ENCODE measurements at places on chromosomes 5 and 9. TPM values are rescaled to one million over a fixed set of nuclear protein-coding genes. Genes with fewer than 3 reads are reported as not detected.

DNA sequence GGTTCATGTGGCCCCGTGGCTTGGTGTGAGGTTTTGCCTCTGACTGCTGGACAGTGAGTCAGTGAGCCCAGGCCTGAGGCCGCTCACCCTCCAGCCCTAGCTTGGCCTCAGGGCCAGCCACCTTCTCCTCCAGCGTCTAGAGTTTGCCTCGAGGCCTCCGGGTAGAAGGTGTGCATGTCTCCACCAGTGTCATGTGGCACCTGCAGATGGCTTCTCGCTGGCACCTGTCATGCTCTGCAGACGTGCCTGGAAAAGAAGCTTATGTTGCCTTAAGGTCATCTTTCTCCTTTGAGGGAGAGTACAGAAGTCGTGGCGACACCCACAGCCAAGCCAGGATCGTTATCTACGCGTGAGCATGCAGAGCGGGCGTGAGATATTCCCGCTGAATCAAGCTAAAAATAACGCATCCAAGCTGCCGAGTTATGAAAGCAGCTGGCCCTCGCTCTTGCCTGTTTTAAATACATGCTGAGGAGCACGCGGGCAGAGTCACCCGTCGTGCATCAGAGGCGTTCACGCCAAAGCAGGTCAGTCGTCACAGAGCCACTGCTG, 79.7 kb upstream of the FCN2 start:
- no peak overlapping the region for H3K4me3 ChIP-seq
- no peak overlapping the region for H3K27ac ChIP-seq
- H3K36me3 ChIP-seq = no peaks in the 10 kb centered on the region

DNA sequence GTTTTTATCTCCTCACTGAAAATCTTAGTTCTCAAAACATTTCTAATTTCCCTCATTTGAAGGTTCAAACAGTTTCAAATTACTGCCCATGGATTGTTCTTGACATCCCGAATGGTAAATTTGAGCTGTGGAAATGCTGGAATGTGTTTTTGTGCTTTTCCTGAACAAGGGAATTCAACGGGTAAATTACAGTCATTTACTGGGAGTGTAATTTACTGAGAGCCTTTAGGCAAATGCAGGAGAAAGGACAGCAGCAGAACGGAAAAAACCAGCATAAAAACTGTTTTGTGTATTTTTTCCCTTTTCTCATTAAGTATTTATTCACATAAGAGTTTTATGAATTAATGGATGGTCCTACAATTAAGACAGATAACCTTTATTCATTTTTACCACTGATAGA, 139.2 kb downstream of the PBX3 start:
- H3K27ac ChIP-seq = no peak overlapping the region
- no peak for DNase-seq
- H3K4me1 ChIP-seq = peaks cover 5% of the 10 kb centered on the region
- H3K36me3 ChIP-seq = no peaks in the 10 kb centered on the region
- no peaks in the 10 kb centered on the region for H3K27me3 ChIP-seq

- H3K27me3 ChIP-seq = no peaks in the 10 kb centered on the region
- no peaks in the 10 kb centered on the region for H3K36me3 ChIP-seq
- H3K4me1 ChIP-seq = no peaks in the 10 kb centered on the region
These were observed 16.1 kb upstream of the ZNF462 start for GRCh38 chr9:106846857-106847256.

DNA sequence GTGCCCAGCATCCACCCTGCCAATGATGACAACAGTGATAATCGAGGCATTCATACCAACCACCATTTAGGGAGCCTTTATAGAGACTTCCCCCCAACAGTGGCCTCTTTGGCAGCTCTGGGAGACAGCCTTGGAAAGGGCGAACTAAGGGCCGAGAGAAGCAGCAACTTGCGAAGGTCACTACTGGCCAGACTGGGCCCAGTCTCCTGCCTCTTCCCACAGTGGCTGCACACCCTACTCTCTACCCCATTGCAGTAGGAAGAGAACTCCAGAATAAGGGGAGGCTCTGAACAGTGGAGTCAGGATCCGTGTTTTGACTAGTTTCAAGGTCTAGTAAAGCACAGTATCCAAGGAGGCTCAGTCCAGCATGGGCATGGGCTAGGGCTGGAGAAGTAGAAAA, 5.3 kb downstream of the LHX6 start:
- H3K27ac ChIP-seq = no peak overlapping the region
- DNase-seq = no peak
- H3K4me1 ChIP-seq = peaks cover 6% of the 10 kb centered on the region
- no peaks in the 10 kb centered on the region for H3K36me3 ChIP-seq
- H3K4me3 ChIP-seq = no peak overlapping the region

DNA sequence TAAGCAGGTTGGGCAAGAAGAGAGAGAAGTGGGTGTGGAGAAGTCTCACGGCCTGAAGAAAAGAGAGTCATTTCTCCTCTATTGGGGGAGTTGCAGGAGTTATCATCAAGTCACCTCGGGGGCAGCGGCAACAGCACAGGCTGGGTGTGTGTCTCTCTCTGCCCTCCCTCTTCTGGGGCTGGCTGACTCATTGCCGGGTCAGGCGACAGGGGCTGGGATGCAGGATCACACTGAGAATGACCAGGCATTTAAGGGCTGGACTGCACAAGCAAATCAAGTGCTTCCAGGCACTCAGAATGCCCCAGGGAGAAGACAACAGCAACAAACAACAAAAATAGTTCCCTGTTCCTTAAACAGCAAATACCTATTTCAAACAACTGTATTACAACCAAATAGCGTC, 6.3 kb upstream of the EQTN start:
- no peaks in the 10 kb centered on the region for H3K36me3 ChIP-seq
- H3K27ac ChIP-seq = no peak overlapping the region
- H3K4me3 ChIP-seq = no peak overlapping the region
- no peak for DNase-seq
- H3K4me1 ChIP-seq = no peaks in the 10 kb centered on the region

DNA sequence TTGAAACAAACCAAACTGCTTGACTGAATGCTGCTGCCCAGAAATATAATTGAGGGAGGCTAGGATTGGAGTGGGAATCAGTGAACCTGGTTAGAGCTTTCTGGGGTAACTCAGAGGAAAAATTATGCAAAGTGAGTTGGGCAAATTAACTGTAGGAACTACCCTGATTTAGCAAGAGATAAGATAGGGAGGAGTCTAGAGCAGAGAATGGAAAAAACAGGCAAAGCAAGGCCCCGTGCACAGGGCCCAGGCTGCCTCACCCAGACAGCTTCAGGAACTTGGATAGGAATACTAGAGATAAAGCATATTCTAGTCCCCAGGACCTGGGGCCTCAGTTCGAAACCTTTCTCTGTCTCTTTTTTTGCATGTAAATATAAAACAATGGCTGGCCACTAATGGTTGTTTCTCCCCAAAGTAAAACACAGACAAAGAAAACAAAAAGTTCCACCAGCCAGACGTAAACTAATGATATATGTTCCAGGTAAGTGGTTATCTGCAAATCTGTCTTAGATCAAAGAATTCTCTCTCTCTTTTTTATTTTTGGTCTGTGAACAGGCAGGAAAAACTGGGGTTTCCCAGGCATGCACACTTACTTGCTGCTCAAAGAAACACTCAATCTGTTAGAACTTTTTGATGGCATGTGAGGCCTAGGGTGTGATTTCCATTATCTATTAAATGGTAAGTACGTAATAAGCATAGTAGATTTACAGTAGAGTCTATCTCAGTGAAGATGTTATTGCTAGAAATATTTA, 168.1 kb upstream of the MAP3K1 start:
- no peak overlapping the region for H3K27ac ChIP-seq
- H3K4me3 ChIP-seq = no peak overlapping the region
- H3K27me3 ChIP-seq = no peaks in the 10 kb centered on the region

DNA sequence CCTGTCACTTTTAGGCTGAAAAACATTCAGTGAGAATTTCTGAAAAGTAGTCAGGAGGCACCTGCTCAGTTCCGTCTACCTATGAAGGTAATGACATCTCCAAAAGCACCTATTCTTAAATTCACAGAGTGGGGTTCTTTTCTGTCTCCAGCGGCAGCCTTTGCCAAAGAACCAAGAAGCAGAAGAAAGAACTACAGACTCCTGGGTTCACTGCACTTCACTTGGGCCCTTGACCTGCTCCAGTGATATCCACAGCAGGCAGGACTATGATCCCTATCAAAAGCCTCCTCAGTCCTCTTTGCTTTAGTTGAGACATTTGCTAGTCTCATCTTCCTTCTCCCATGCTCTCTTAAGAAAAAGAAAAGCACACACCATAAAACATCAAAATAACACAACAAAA, 19.7 kb upstream of the PLPP6 start:
- H3K4me3 ChIP-seq = no peak overlapping the region
- DNase-seq = no peak
- H3K4me1 ChIP-seq = no peaks in the 10 kb centered on the region
- no peak overlapping the region for H3K27ac ChIP-seq
- H3K27me3 ChIP-seq = no peaks in the 10 kb centered on the region

DNA sequence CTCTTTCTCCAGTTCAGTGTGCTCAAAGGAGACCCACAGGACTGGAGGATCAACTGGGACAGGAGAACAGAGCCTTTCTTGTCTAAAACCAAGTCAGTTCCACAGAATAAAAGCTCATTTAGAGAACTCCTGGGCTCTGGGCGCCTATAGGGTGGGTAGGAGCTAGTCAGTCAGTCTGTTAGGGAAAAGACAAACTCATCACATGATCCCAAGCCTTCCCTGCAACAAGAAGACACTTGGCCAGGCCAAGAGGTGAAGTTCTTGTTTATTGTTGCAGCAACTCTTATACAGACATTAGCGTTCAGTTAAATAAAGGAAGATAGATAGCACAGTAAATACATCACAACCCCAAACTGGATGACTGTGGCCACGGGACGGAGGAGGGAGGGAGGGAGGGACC, 102.3 kb downstream of the ENTREP1 start:
- H3K27me3 ChIP-seq = no peaks in the 10 kb centered on the region
- no peaks in the 10 kb centered on the region for H3K36me3 ChIP-seq
- H3K4me1 ChIP-seq = no peaks in the 10 kb centered on the region
- H3K27ac ChIP-seq = no peak overlapping the region
- no peak for DNase-seq

GRCh38 chr5:169591636-169592035, 8.1 kb downstream of the SPDL1 start:
- no peak for DNase-seq
- no peak overlapping the region for H3K4me3 ChIP-seq

DNA sequence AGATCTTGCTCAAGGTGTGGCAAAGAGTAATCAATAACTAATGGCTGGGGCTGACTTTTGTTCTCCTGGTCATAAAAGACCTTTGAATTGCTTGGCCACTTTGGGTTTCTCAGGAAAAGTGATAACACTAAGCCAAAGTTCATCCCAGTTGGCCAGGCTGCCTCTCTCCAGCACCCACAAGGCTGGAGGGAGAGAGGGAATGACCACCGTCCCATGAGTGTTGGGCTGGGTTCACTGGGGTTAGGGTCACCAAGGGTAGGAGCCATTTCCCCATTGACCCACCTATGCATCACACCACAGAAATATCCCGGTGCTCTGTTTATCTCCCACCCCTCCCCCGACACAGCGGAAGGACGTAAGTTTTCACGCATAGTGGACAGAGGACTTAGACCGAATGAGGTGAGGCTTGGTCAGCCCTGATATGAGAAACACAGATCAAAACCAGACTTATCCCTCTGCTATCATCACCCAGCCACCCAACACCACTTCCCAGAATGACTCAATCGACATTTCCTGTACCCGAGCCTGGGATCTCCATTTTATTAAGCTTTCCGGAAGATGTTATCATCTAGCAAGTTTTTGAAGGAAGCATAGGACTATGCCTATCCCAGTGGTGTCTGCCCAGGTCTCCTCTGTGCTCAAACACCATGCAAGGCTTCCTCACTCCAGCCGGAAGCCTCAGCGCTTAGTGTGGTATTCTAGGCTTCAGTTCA, 27.0 kb upstream of the PPARGC1B start:
- DNase-seq = no peak
- no peaks in the 10 kb centered on the region for H3K36me3 ChIP-seq
- peaks cover 2% of the 10 kb centered on the region for H3K4me1 ChIP-seq
- no peak overlapping the region for H3K4me3 ChIP-seq
- no peaks in the 10 kb centered on the region for H3K27me3 ChIP-seq
- no peak overlapping the region for H3K27ac ChIP-seq

DNA sequence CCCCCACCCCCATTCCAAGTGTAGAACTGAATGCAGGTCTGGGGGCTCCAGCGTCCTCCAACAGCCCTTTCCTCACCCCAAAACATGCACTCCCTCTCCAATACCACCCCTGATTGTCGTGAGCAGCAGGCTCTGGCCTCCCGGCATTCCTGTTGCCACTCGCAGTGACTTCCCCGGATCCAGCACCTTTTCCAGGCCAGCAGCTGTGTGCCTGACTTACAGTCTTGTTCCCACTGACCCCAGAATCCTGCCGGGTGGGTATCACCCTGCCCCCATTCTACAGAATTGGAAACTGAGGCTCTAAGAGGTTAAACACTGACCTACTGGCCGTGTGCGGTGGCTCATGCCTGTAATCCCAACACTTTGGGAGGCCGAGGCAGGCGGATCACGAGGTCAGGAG, 127.2 kb downstream of the OLFM1 start:
- no peak overlapping the region for H3K4me3 ChIP-seq
- no peaks in the 10 kb centered on the region for H3K36me3 ChIP-seq
- DNase-seq = no peak
- H3K27me3 ChIP-seq = no peaks in the 10 kb centered on the region

GRCh38 chr5:60131504-60131903, 238.0 kb upstream of the PDE4D start:
- no peaks in the 10 kb centered on the region for H3K4me1 ChIP-seq
- H3K4me3 ChIP-seq = no peak overlapping the region
- no peak for DNase-seq
- H3K27me3 ChIP-seq = no peaks in the 10 kb centered on the region
- no peaks in the 10 kb centered on the region for H3K36me3 ChIP-seq

DNA sequence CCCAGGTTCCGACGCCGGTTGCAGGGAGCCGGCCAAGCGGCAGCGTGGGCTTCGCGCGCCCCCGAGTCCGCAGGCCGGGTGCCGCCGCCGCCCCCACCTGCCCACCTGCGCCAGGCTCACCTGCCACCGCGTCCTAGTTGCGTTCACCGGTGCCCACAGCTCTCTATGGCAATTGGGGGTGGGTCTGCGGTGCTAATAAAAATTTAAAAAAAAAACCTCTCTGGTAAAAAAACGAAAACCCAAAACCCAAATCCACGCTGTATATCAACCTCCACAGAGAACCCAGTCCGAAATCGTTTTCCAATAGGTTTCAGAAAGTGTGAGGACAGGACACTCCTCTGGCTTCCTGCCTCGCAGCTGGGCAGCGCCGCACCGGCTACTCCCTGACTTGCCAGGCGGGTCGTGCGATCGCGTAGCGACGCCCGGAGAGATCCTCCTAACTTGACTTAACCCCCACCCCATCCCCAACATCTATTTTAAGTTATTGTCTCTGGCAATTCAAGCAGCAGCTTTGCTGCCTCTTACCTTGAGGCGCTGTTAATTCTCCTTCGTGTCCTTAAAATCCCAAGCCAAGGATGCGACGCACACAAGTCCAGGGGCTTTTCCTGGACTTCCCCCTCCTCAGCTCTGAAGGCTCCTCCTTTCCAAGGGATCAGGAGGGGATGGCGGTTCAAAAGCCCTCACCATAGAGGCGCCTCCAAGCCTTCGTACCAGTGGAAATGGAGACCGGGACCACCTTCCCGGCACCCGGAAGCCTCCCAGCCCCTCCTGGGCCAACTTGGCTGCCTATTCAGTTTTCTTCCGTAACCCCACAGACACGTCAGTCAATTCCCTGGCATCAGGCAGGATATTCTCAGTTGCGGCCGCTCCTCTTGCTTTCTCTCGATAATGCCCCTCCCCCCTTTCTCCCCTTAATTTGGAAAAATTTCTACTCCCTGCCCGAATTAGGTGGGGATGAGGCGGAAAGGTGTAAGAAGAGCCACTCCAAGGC, 1639.4 kb upstream of the C9orf72 start:
- H3K4me3 ChIP-seq = peak overlapping the region; percentile 49
- H3K36me3 ChIP-seq = no peaks in the 10 kb centered on the region
- no peak overlapping the region for H3K27ac ChIP-seq
- peaks cover 2% of the 10 kb centered on the region for H3K4me1 ChIP-seq
- H3K27me3 ChIP-seq = no peaks in the 10 kb centered on the region

Gene ARL14EPL
- not detected for total RNA-seq

Gene SLC25A2
- total RNA-seq = not detected

Gene RASGRF2
- 12.4 TPM for total RNA-seq

Gene LCN1
- total RNA-seq = not detected

Data from ovary (tissue), 10 donors.